Myocyte (in vitro differentiated cells): ENCODE measurements at places on chromosomes 2 and 18. TPM values are rescaled to one million over a fixed set of nuclear protein-coding genes. Genes with fewer than 3 reads are reported as not detected.

DNA sequence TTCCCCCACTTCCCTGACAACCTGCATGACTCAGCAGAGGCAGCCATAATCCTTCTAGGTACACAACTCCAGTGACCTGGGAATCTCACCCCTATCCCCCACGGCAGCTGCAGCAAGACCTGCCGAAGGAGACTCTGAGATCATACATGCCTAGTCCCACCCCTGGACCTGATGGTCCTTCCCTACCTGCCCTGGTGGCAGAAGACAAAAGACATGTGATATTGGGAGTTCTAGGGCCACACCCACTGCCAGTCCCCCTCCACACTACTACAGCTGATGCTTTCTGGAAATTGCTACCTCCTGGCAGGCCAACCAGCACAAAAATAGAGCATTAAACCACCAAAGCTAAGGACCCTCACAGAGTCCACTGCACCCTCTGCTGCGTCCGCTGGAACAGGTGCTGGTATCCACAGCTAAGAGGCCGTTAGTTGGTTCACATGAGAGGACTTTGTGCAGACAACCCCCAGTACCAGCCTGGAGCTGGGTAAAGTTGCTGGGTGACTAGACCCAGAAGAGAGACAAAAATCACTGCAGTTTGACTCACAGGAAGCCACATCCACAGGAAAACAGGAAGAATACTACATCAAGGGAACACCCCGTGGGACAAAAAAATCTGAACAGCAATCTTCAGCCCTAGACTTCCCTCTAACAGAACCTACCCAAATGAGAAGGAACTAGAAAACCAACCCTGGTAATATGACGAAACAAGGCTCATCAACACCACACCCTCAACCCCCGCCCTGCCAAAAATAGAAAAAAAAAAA lies 12.5 kb downstream of the MARCO start:
- DNase-seq, result no peak

DNA sequence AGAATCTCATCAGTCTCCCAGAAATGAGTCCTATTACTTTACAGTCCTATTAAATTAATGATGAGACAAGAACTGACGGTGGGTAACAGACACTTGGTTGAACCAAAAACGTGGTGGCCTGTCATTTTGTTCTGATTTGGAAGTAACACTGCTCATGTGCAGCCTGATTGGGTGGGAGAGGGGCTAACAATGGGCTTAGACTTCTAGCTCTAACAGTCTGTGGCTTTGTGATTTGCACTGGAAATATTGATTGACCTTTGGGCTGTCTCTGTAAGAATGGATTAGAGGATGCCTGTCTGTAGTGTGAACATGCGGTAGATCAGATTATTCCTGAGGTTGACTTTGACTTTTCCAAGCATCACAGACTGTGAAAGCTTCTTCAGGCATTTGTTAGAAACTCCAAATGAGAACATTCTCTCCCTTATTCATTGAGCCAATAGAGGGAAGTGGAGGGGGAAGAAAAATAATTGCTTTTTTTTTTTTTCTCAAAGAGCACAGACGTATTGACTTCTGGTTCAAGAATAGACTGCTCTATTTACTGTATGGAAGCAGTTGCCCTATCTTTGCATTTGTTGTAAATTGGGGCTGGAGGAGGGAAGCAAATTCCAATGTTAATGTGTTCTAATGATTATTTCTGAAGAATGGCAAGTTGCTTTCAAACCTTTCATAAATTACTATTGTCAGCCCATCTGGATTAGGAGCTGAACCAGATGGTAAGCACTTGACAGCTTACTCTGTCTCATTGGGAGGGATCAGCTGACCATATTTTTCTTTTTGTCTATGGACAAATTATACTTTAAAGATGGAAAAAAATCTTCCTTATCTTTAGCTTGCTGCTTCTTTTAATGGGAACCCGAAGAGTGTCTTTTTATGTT lies 85.8 kb upstream of the TTN start:
- no peak for DNase-seq

The VAMP8 gene
- 9.5 and 9.8 TPM in 2 replicates for total RNA-seq

The ABCG5 gene
- total RNA-seq, result not detected in 2 replicates

The NAT8 gene
- total RNA-seq, result not detected in 2 replicates

DNA sequence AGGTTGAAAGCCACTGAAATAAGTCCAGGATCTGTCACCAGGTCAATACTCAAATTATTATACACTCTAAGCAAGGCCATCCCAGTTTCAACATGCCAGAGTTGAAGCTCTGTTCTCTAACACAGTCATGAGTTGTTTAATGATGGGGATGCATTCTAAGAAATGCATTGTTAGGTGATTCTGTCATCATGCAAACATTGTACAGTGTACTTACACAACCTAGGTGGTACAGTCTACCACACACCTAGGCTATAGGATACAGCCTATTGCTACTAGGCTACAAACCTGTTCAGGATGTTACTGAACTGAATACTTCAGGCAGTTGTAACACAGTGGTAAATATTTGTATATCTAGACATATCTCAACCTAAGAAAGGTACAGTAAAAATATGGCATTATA lies 162.2 kb downstream of the BAZ2B start:
- DNase-seq, result no peak

DNA sequence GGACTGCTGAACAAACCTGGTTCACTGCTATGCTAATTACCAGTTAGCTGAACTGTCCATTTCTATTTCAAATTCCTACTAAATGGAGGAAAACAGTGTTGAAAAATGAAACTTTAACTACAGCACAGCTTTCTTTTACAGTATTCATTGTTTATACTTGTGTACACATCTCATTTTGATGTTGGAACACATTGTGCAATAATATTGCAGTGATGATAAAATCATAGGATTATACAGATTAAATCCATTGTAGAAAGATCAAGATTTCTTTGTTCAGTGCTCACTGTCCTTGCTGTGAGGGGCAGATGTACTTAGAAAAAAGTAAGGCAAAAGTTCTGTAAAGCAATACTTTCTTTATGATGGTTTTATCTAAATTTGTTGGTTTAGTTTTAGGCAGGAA lies 1055.1 kb downstream of the LRP1B start:
- DNase-seq, result no peak

The SKOR2 gene
- total RNA-seq, result not detected in 2 replicates

The ITGAV gene
- total RNA-seq, result 166 TPM in 2 replicates

The GCKR gene
- not detected in 2 replicates for total RNA-seq

- DNase-seq, result no peak
Measured at GRCh38 chr2:1972948-1973347, 228.6 kb upstream of the PXDN start.

DNA sequence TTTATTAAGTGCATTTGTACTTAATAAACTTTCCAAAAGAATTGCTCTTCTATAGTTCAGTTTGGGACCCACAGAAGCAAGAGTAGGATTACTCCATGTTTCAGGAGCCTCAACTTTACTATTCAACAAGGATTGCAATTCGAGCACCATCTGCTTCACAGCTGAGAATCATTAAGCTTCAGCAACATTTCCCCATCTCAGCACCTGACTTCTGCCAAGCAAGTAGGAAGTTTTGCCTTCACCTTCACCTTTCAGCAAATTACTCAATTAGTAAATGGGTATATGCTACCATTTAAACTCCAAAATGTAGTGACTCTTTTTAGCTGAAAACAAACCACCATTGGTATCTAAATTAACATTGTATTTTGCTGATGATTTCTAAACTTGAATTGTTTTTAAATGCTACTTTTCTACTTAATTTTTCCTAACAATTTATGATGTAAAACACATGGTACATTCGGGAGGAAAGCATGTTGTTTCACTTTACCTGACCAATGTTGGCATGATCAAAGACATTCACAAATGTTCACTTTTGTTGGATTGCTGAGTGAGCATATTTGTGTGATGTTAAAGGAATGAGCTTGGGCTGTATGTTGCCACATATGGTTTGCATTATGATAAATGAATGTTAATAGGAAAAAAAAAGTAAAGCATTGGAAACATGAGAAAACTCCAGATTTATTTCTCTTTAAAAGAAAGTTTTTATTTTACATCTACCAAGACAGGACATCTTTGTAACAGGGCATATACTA lies 159.2 kb downstream of the GULP1 start:
- no peak for DNase-seq

The GPR155 gene
- 5.6 and 7.3 TPM in 2 replicates for total RNA-seq

DNA sequence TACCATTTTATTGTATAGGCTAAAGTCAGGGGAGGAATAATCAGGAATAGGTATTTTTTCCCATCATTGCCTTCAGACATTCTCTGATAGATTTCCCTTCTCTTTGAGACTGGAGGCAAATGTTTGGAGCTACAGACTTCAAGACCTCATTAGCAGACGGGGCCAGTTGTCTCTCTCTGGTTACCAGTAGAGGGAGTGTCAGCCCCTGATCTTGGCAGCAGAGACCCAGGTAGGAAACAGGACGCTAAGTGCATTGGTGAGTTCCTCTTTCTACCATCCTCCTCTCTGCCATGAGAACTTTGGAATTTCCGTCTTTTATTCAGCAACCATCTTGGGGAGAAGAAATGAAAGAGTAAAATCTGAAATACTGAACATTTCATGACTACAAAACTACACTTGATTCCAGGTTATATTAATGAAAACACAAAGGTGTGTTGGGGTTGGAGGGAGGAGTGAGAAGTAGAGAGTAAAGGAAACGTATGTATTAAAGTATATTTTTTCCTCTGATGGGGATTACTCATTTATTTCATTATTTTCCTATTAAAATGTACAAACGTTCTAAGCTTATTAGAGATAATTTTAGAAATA lies 186.2 kb upstream of the GCFC2 start:
- DNase-seq, result no peak

DNA sequence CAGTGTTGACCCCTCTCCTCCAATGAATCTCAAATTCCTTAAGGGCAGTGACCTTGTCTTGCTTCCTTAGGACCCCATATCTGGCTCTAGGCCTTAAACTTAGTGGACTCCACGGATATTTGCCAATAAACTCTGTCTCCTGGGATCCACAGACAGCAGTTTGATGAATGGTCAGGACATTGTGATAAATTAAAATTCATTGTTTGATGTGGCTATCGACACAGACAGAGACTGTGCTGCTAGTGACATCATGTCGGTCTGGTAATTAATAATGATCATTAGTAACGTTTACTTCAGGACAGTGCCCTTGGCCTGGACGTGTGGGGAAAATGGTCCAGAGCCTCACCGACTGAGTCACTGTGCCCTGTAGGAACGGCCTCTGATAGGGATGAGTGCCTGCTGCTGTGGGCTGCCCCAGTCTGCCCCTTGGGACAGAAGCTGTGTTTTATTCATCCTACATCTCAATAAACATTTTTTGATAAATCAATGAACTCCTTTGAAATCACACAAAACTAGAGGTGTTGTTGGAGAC lies 5.2 kb upstream of the SLC35F6 start:
- no peak for DNase-seq

DNA sequence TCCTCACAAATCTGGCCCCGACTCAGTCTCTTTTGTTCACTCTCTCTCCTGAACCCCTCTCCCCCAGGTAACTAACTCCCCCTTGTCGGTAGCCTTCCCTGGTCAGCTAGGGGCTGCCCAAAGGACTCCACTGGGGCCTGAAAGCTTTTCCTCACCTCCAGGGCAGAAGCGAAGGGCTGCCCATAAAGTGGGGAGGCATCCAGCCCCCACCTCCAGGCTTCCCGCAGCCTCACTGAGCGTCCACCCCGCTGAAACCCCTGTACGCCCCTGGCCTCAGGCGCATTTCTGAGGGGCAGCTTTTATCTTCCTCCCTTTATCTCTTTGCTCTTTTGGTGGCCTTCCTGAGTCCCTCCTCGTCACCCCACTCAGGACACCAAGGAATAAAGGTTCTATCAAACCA lies 249.3 kb downstream of the CYP26B1 start:
- DNase-seq, result no peak

- DNase-seq, result peak; percentile 48
Measured at GRCh38 chr2:222707689-222708273, 36.3 kb downstream of the MOGAT1 start.
